AG10803 (cell line): ENCODE measurements at places on chromosomes 12 and 14.

GRCh38 chr12:124709722-124710687, 142.6 kb upstream of the NCOR2 start:
- peak; percentile 94 for DNase-seq

- no peak for DNase-seq
Measured at GRCh38 chr12:72276181-72276805, 4.1 kb downstream of the TRHDE start.

- DNase-seq, result no peak
Measured at GRCh38 chr14:91153360-91153759, 39.5 kb downstream of the DGLUCY start.

- peak; percentile 44 for DNase-seq
Measured at GRCh38 chr12:93502802-93503623, 35.7 kb downstream of the MRPL42 start.

DNA sequence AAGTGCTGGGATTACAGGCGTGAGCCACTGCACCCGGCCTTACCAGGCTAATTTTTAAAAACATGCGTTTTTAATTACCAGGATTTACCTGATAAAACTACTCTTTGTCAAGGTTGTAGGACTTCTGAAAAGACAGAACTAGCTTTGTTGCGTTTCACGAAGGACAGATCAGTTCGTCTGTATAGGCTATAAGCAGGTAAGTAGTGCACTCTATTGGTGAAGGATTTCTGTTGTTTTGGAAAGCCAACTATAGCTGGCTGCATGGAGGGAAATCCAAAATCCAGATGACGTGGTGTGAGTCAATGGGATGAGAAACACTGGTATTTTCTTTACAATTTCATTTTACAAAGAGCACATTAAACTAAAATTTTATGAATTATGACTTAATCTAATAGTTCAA, 14.6 kb downstream of the GNPNAT1 start:
- DNase-seq, result no peak

GRCh38 chr14:54637270-54638134, 70.6 kb downstream of the SAMD4A start:
- DNase-seq, result peak; percentile 47

DNA sequence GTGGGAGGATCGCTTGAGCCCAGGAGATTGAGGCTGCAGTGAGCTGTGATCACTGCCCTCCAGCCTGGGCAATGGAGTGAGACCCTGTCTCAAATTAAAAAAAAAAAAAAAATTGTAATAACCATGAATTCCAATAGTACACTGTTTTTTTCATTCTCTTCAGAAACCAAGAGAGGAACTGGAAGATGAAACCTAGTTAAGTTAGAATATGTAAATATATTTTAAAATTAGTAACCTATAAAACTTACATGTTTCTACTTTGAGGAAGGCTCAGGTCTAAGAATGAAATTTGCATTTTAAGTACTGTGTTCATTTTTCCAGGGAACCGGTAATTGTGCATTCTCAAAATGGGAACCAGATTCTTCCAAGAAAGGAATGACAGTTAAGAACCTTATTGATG, 18.8 kb downstream of the KNTC1 start:
- DNase-seq, result no peak

DNA sequence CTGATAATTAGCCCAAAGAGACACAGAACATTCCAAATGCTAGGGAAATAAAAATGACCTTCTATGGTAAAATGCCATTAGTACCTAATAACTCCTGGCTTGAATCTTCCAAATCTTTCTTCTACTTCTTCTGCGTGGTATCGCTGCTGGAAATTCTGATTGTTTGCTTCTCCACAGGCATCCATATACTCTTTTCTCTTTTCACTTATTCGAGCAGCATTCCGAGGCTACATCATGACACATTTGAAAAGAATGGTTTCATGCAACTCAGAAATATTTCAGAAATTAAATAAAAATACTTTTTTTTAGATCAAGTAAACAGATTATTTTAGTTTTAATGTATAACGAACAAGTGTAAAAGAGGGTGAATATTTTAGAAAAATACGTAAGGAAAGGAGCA, 18.9 kb downstream of the ZCCHC8 start:
- no peak for DNase-seq

- peak; percentile 70 for DNase-seq
Measured at GRCh38 chr12:18837025-18837424, 99.1 kb downstream of the CAPZA3 start.
